ENCODE measurements at places on chromosomes 7 and 10.

DNA sequence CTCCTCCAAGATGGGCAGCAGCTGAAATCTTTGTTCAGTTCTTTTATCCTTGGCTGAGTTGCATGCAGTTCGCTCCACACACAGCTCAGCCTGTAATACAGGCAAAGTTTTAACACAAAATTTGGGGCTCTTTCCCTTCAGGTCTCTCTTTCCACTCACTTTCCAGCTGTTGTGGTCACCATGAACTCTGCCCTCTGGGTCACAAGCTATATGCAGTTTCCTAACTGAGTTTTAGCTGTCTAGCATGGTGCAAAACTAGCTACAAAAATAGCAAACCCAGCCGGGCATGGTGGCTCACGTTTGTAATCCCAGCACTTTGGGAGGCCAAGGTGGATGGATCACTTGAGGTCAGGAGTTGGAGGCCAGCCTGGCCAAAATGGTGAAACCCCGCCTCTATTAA is 53.2 kb downstream of the ABI1 start:
- DNase-seq, result no peak

DNA sequence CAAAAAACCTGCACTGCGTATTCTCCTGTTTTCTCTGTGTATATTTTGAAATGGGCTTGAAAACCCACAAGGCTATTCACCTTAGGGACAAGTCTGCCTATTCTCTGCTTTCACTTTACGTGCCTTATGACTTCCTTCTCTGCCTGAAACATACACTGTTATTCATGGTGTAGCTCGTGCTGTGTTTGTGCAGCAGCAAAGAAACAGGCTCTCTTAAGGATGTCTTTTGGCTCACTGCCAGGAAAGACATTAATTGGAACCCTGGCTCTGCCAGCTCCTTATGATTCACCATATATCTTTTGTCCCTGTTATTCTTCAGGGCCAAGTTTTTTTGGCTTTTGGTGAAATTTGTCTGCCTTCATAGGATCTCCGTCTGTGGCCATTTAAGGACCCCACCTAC is 92.4 kb downstream of the TMEM106B start:
- DNase-seq, result no peak

GRCh38 chr10:129027906-129028305 is 439.1 kb upstream of the MGMT start:
- DNase-seq, result no peak

DNA sequence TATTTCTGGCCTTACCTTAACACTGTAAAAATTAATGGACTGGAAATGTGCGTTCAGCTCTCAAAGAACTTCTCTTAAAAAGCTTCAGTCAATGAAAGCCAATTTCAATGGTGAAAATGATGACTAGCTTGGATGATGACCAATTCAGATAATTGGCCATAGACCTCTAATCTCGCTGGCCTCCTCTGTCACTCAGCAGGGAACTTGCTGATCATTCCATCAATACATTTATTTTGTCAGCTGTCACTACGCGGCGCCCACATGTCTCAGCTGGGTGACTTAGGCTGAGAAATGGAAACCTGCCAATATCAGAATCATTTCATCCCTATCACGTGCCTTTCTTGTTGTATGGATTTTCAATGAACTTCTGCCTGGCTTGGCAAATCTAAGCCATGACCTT is 673.0 kb upstream of the AUTS2 start:
- DNase-seq, result no peak

- no peak for DNase-seq
These were observed 104.0 kb upstream of the GAD2 start for GRCh38 chr10:26112532-26112931.

GRCh38 chr7:102318482-102318971 is 31.9 kb downstream of the SH2B2 start:
- DNase-seq, result no peak

GRCh38 chr7:122013065-122013464 is 131.0 kb downstream of the AASS start:
- no peak for DNase-seq

DNA sequence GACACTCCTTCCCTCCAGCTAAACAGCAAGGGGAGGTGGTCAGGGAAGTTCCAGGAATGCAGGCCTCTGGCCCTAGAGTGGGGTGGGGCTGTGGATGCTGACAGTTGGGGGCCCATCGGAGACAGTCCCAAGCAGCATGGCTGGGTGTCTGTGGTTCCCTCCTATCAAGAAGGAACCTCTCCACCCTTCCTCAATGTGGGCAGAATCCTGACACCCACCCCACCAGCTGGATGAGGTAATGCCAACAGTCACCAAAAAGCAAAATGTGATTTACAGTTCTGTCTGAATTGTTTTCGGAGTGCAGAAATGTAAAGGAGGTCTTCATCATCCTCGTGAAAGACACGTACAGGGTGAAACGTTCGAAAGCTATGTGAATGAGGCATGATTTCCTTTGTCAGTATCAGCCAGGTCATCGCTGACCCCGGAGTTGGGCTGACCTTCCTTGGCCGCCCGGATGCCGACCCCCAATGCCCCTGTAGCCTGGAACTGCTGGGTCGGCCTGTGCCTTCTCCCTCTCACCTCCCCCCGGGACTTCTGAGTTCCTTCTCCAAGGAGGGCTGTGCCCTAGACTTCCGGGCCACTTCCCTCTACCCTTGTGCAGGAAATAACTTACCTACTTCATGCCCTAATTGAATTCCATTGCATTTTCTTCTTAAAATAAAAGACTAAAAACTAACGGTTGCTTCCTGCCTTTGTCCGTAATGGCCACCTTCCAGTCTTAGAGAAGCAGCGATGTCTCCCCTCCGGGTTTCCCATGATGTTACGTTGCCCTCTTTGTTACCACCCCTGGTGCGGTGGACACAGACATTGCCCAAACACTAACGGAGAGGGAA is 24.5 kb downstream of the FOXK1 start:
- no peak for DNase-seq

DNA sequence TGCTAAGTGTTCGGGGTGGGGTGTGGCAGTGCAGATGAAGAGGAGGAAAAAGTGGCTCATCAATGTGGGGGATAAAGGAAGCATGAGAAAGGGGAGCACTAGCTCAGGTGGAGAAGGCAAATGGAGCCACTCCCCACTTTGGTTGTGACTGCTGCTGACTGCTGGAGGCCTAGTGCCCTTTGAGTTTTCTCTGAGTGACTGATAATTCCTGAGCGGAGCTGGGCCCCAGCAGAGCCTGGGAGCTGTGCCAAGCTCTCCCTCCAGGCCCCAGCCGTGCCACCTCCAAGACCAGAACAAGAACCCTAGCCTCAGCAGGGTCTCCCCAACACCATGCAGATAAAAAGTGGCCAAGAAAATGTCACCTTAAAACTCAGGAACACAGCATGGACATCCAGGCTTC is 9.7 kb upstream of the RASSF4 start:
- DNase-seq, result no peak

All from SW480 (cell line).